ENCODE measurements at places on chromosomes 12 and 14. TPM values are rescaled to one million over a fixed set of nuclear protein-coding genes. Genes with fewer than 3 reads are reported as not detected.

DNA sequence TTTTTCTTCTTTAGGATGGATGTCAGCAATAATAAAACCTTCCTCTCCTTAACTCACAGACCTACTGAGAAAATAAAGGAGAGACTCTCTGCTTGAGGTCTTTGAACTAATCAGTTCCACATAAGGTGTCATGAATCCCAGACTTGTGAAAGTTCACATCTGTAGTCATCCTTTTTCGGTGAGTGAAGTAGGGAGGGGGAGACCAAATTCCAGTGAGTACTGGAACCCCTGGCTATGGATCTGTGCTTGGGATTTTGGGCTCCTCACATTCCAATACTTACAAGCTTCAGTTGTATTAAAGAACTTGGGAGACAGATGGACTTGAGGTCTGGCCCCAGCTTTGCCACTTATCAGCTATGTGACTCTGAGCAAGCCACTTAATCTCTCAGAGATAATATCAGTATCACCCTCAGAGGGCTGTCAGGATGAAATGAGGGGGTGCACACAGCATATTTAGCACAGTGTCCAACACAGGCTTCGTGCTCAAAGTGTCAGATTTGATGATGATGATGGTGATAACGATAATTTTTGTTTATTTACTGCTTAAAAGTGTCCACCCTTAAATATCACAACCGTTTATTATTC is 34.8 kb upstream of the APPL2 start:
- DNase-seq = no peak

GRCh38 chr12:95365912-95366311 is 108.0 kb upstream of the METAP2 start:
- DNase-seq = no peak

DNA sequence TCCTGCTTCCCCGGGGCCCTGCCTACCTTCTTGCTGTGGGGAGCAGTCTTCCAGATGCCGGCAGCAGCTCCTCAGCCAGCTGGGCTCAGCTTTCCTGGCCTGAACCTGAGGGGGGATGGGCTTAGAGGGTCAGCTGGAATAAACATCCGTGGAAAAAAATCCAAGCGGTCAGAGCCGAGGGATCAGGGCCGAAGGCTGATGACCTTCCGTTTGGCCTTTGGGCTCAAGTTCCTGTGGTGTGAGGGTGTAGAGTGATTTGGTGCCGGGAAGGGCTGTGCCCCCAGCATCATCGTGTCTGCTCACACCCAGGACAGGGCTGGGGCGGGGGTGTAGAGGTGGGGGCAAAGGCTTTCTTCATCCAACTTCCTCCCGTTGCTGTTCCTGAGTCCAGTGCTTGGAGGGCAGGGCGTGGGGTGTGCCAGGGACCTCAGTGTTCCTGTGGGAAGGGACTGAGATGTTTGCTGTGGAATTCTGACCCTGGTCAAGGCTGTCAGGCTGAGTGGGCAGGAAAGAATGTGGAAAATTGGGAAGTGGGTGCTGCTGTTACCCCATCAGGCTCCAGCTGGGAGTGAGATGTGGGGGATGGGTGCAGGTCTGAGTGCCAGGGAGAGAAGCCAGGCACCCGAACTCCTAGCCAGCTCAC is 2.6 kb downstream of the SMIM41 start:
- no peak for DNase-seq

GRCh38 chr14:57634335-57634734 is 140.7 kb upstream of the CCDC198 start:
- no peak for DNase-seq

DNA sequence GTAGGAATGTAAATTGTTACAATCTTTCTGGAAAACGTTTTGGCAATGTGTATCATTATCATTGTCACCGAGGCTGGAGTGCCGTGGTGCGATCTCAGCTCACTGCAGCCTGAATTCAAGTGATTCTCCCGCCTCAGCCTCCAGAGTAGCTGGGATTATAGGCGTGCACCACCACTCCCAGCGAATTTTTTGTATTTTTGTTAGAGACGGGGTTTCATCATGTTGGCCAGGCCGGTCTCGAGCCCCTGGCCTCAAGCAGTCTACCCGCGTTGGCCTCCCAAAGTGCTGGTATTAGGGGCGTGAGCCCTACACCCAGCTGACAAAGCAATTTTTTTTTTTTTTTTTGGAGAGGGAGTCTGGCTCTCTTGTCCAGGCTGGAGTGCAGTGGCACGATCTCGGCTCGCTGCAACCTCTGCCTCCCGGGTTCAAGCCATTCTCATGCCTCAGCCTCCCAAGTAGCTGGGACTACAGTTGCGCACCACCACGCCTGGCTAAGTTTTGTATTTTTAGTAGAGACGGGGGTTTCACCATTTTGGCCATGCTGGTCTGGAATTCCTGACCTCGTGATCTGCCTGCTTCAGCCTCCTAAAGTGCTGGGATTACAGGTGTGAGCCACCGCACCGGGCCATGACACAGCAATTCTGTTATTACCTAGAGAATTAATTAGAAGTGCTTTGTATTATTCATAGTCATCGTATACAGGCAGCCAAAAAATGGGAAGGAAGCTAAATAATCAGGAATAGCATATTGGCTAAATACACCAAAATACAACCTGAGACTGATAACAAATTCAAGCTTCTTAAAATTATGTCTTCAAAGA is 1.2 kb downstream of the ACTR6 start:
- DNase-seq = no peak

DNA sequence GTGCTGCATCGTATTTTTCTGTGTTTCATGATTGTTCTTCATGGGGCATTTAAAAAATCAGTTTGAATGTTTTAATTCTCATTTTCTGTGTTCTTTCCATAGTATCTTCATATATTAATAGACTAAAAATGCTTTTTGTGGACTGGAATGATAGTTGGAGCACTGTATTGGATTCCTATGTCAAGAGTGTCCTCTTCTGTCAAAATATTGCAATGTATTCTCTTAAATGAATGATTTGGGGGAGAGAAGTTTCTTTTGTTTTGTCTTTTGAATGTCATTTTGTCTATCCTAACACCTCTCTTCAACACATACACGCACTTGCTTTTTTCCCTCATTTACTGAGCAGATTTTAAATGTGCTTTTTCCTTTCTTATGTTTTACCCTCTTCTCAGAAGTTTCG is 4.7 kb upstream of the EIF2S3B start:
- no peak for DNase-seq

- DNase-seq = no peak
These were observed at the start of gene NPC2 for GRCh38 chr14:74492776-74493342. Gene NPC2, minus strand, starts transcription at chr14:74493305. Its CDS starts 31 bp downstream, at chr14:74493274.

Gene CKB
- total RNA-seq = 78.7 TPM

- DNase-seq = no peak
These were observed 55.5 kb downstream of the NOC4L start for GRCh38 chr12:132199526-132200319.

GRCh38 chr12:78095623-78096022 is 264.9 kb downstream of the NAV3 start:
- DNase-seq = no peak

Gene DHRS2
- 5.8 TPM for total RNA-seq

Gene ERG28
- total RNA-seq = 16.2 TPM

GRCh38 chr12:56763753-56764657 is 881 bp downstream of the HSD17B6 start:
- DNase-seq = no peak

DNA sequence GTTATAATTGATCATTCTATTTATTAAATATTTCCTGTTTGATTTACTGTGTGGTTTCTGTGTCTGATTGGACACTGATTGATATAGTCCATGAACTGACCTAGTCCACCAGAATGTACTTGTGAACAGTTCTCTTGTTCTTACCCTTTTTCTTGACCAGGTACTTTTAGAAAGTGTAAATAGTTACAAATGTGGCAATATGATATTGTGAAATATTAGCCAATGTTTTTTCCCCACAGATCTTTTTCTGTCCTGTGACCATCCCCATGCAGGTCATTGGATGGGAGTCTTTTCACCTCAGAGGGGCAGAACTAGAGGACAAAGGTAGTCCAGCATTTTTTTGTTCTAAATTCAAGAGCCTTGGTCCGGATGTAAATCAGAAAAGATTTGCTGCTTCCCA is 8.3 kb upstream of the CRY1 start:
- no peak for DNase-seq

- DNase-seq = no peak
These were observed 122.2 kb downstream of the NTS start for GRCh38 chr12:85996280-85996679.

GRCh38 chr14:83744891-83745290 is 1785.1 kb upstream of the FLRT2 start:
- no peak for DNase-seq

- no peak for DNase-seq
These were observed 14.2 kb upstream of the MYO1A start for GRCh38 chr12:57063991-57064685.

DNA sequence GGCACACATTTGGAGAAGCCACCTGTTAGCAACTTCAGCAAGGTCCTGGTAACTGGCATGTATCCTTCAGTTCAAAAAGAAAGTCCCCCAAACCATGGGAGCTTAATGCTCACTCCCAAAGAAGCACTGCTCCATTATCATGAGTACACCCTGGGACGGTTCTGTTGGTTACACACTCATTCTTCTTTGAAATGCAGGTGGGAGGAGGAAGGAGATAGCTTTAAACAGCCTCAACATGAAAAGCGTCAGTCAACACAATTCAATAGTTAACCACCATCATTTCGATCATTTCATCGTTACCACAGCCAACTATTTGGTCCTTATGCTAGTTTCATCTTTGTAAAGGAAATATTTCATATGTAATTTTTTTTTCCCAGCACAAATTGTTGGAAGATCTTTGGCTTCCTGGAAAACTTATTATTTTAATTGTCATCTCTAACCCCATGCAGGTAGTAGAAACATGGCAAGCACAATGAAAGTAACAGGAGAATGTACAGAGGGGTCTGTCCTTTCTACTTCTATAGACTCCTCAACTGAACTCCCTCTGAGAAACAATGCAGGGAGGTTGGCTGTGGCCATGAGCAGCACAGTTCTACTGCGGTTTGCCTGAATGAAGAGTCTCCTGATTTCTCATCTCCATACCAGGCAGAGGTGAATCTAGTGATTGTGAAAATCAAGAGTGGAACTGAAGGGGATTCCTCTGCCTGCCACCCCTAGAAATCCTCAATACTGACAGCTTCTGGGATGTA is 196.4 kb upstream of the FOXN3 start:
- no peak for DNase-seq

GRCh38 chr14:33897878-33898535 is 52.9 kb downstream of the EGLN3 start:
- no peak for DNase-seq

GRCh38 chr14:20429801-20430669 is 5.9 kb downstream of the KLHL33 start:
- DNase-seq = no peak

Gene GDF11
- 10.7 TPM for total RNA-seq

Gene ESPL1
- 2.2 TPM for total RNA-seq

Gene PSMD9
- 132 TPM for total RNA-seq

DNA sequence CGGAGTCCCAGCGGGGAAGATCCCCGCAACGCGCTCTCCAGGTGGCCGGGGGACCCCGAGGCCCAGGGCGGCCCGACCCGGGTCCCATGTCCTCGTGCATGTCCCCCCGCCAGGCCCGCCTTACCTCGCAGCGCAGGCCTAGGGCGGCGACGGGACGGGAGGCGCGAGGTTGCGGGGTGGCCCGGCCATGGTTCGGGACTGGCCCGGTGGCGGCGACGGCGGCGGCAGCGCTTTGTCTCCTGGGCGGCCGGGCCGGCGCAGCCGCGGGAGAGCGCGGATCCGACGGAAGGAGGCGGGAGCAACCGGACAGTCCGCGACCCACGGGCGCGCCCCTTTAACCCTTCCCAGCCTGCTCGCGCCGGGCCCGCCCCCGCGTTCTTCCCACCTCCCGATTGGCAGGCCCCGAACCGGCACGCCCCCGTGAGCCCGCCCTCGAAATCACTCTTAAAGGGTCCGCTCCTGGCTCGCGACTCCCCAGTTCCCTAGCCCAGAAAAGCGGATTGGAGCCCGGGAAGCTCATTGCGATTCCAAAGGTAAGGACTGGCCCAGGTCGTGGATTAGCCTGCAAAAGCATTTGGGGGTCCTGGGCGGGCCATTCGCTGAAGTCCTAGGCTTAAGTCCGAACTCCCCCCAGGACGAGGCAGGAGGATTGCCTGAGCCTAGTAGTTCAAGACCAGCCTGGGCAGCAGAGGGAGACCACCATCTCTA is at the start of gene PHETA1:
TSS of gene PHETA1 (minus strand) at position 308 of the 708 bp plus-strand sequence. CDS start 5,668 bp downstream, outside the sequence.
- DNase-seq = peak; percentile 32

- no peak for DNase-seq
These were observed 29.2 kb upstream of the C14orf180 start for GRCh38 chr14:104550340-104550860.

DNA sequence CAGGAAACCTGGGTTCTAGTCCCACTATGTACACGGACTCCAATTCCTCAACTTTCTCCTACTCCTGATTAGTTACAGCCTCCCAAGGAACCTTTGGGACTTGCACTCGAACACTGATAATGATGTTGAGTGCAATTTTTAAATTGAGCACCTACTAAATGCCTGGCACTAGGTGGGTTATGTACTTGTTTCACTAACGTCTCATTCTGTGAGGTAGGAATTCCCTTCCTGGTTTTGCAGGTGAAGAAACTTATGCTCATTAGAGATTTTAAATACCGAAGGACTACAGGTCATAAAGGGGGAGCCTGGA is 536 bp downstream of the PARPBP start:
- no peak for DNase-seq

DNA sequence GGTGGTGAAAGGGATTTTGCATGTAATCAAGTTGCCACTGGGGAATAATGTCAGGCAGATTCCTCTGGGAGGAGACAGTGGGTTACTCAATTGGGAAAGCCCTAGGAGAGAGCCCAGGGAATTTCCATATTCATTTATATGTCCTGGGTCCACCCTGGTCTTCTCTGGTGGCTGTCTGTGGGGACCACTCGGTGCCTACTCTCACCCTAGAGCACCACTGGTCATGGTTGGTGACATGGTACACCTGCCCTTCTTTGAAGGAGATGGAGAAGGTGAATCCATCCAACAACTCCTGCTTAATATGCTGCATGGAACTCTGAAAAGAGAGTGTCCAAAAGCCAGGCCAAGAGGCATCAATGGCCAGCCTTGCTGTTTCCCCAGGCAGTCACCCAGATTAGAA is 12.8 kb upstream of the RERG start:
- no peak for DNase-seq

Gene MYG1
- total RNA-seq = 75.3 TPM

DNA sequence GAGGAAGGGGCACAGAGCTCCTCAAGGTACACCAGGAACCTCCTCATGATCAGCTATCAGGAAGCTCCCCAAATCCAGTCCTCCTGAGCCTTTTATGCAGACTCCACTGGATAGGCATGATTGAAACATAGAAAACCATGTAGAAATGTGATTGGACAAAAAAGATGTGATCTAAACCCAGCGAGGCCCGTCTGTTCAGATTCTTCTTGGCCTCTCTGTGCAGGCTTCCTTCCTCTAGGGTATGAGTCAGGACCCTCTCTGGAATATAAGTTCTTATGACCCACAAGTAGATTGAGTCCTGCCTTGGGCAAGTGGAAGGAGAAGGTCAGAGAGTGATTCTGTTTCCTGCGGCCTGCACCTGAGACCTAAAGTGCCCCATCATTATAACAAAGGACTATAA is 166.3 kb downstream of the PHLDA1 start:
- DNase-seq = no peak

All from kidney epithelial cell (primary cell).